ENCODE measurements at places on chromosomes 7 and 10.

DNA sequence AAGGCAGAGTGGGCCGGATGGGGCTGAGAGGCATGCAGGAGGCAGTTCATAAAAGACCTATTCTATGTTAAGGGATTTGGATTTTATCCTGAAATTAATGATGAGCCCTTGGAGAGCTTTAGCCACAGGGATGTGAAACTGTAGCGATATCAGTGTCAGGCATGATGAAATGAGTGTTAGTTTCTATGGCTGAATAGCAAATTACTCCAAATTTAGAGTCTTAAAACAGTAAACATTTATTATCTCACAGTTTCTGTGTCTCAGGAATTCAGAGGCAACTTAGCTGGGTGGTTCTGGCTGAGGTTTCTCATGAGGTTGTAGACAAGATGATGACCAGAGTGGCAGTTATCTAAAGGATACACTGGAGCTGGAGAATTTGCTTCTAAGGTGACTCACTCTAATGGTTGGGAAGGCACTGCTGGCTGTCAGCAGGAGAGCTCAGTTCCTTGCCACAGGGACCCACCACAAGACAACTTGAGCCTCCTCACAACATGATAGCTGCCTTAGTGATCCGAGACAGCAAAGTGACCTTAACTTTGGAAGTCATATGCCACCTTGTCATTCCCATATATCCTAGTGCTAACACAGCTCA is 36.7 kb upstream of the SFTPD start:
- peak; percentile 10 for DNase-seq

DNA sequence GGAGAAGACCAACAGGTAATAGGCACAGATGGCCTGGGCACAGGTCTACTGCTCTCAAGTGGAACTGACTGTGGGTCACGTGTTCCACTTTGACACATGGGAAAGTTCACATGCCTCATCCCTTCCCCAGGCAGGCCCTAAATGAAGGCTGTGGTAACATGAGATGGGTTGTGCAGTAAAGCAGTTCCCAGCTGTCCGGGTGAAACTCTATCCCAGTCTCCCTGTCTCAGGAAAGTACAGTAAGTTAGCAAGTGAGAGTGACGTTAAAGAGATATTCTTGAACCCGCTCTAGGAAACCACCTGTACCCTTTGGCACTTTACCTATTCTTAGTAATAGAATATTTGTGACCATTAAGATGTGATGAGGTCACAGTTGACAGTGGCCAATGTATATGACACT is 343.7 kb upstream of the AOAH start:
- DNase-seq = no peak

DNA sequence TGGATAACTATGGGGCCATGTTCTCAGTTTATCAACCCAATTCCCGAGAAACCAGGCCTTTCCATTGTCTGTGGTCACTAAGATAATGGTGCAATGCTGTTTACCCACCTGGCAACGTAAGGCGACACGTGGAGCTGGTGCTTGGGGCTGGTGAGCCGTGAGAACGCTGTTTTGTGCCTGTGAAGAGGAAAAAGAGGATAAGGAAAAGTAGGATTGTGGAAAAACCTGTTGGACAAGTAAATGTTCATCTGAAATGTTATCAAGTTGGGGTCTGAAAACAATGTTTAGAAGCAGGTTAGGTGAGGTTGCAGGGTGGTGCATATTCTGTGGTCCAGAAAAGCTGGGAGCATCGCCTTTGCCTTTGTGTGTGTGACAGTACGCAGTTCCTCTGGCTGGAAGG is 88.5 kb downstream of the PPP1R17 start:
- no peak for DNase-seq

- no peak for DNase-seq
These were observed 701 bp upstream of the CUL1 start for GRCh38 chr7:148698007-148698396.

DNA sequence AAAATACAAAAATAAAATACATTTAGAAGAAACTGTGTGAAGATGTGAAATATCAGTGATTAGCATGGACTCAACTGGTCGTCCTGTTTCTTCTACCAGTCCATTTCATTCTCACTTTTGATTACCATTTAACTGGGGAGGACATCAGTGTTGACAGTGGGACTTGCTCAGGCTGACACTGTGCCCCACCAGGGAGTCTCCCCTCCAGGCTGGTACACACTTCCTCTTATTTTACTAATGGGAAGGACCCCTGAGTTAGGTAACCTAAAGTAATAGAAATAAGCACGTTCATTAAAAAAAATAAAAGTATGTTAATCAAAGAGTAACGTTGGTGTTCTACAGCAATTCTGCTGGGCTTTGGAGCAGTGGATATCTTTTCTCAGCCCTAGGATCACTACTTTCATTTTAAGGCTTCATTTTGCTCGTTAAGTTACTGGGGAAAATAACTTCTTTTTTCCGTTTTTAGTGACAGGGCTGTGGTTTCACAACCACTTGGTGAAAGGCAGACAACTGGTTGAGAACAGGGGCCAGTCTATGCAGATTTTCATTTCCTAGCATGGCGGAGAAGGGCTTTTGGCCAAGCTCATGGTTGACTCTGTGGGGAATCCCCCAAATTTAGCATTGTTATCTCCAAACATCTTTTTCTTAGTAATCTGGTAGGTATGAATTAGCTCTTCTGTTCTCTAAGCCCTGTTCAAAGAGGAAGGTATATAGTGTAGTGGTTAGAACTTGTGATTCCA is 2.1 kb downstream of the SNX10 start:
- DNase-seq = no peak

DNA sequence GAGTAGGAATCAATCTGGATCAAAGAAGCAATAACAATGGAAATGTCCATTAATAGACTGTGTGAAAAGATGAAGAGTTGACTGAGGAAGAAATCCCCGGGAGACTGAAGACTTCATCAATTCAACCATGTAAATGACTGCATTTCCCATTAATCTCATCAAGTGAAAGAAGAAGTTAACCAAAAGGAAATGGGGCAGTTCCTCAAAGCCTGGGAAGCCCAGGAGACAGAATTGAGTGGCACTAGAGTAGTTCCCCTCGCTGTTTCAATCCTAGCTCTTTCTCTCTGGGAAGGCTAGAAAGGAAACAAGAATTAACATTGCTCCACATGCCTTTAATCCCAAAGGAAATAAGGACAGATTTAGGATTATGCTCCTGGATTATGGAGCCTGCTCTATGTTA is 4.8 kb upstream of the OR6V1 start:
- DNase-seq = no peak

DNA sequence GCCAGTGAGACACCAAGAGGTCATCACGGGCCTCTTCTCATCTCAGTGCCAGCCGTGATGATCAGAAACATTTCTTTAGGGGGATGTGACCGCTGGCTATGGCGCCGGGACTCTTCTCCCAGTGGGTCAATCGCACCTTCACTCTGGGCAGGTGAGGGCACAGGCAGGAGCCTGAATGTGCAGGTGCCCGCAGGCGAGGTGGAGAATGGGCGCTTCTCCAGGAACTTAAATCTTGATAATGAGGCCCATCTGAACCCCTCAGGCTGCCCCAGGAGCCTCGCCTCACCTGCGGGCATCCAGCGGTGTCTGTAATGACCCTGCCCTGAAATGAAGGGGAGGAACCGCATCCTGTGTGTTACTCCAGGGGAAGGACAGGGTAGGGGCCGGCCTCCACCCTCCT is 204.7 kb downstream of the ADARB2 start:
- no peak for DNase-seq

DNA sequence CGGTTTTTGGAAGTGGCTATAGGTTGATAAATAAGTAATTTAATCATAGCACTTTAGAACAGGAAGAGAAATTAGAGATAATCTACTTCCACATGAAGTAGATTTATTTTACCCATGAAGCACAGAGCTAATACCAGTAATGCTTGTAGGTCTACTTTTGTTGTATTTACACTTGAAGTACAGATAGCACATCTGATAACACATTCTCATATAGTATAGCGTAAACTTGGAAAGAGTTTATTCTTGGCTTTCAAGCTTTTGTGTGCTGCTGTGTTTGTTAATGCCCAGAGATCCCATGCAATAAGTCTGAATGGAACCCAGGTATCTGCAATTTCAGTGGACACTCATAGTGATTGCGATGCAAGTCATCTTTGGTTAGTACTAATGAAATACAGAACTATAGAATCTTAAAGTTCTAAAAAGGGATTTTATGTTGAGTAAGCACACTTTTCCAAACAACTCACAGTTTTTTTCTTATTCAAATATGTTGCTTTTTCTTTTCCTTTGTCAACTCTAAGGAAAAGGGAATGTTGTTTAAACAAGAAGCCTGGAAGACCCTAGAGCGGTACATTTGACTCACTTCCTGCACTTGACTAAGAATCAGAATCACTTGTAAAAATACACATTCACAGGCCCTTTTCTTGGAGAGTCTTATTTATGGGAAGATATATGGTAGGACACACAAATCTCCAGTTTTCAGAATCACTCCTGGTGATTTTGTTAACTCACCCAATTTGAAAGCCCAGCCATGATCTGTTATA is 105.8 kb downstream of the GNAI1 start:
- DNase-seq = peak; percentile 55

GRCh38 chr10:93293999-93294398 is 188.1 kb downstream of the MYOF start:
- no peak for DNase-seq

GRCh38 chr10:25100141-25100540 is 74.7 kb upstream of the GPR158 start:
- DNase-seq = no peak

DNA sequence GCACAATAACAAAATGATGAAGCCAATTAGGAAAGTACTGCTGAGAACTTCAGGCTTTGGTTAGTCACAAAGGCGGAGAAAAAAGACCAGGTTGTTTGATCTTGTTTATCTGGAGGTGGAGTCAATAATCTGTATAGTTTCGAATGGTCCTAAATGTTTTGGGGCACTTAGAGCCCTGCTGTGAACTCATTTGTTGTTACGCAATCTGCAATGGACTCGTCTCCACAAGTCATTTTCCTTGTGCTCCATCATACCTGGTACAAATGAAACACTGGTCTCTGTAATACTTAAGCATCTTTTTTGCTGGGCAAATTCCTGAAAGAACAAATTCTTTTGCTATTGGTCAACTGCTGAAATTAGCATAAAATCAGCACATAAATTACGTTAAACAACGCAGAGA is 430.5 kb downstream of the GATA3 start:
- DNase-seq = no peak

DNA sequence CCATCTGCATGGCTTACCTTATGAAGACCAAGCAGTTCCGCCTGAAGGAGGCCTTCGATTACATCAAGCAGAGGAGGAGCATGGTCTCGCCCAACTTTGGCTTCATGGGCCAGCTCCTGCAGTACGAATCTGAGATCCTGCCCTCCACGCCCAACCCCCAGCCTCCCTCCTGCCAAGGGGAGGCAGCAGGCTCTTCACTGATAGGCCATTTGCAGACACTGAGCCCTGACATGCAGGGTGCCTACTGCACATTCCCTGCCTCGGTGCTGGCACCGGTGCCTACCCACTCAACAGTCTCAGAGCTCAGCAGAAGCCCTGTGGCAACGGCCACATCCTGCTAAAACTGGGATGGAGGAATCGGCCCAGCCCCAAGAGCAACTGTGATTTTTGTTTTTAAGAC is 12.4 kb downstream of the DUSP5 start:
- no peak for DNase-seq

DNA sequence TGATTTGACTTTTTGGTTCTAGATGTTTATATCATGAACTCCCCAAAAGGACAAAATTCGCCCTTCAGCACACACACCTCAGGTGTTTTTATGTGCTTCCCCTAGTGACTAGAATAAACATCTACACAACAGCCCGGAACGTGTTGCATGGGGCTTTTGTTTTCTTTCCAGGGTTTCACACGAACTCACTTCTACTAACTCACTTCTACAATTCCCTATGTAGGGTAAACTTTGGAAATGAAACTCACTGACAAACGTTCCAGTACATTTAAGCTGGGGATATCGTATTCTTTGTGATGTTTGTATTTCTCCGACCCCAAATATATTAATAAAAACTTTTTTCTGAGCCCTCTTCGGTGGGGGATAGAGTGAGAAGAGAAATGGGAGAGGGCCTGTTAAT is 1.4 kb downstream of the TRA2A start:
- DNase-seq = peak; percentile 29

GRCh38 chr7:5528071-5528814 is 104.6 kb upstream of the TNRC18 start:
- DNase-seq = peak; percentile 58

DNA sequence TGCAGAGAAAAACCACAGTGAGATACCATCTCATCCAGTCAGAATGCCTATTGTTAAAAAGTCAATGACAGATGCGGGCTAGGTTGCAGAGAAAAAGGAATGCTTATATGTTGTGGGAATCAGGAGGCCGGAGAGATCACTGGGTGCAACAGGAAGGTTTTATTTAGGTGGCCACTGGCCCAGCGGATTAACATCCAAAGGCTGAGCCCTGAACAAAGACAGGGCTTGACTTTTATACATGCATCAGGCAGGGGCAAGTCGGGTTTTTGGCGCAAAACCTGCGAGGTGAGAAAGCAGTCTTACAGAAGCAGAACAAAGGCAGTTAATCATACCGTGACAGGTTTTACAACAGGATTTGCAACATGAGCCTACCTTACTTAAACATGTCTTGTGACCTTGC is 620 bp downstream of the ZNF117 start:
- no peak for DNase-seq

DNA sequence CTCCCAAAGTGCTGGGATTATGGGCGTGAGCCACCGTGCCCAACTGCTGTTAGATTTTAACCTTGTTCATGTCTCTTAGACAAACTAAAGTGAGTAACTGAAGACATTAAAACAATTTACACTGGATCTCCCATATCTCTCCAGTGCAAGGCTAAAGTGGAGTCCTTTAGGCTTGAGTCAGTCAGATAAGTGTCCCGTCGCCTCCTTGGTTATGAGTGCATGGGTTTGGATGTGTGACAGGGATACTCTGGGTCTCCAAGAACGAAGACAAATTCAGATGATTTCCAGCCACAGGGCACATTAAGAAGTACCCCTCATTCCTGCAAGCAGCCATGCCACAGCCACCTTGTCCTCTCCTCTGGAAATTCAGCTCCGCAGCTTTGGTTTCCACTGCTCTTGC is 66.1 kb upstream of the PDZD8 start:
- DNase-seq = peak; percentile 35

- no peak for DNase-seq
These were observed 42.5 kb downstream of the MYO1G start for GRCh38 chr7:44936322-44936721.

DNA sequence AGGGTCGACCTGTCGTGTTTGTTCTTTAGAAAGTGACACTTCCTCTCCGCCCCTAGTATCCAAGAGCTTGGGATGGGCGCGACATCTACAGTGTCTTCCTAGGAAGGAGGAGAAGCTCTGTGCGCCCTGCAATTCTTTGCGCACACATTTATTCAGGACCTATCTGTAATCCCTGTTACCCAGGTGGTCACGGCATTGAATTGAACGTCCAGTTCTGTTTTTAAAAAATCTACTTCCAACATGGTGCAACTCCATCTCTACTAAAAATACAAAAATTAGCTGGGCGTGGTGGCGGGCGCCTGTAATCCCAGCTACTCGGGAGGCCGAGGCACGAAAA is 606 bp upstream of the LAMB1 start:
- DNase-seq = no peak
